OCI-LY7 (cell line): ENCODE measurements at places on chromosomes 2 and 18. TPM values are rescaled to one million over a fixed set of nuclear protein-coding genes. Genes with fewer than 3 reads are reported as not detected.

The POTEC gene
- total RNA-seq: not detected in 2 replicates

The CYBRD1 gene
- not detected in 2 replicates for total RNA-seq

GRCh38 chr2:182666674-182667314 is 49.3 kb upstream of the DNAJC10 start:
- peak; percentile 52 for DNase-seq

The TTC21B gene
- total RNA-seq: 26.2 and 31.2 TPM in 2 replicates

The CDKL4 gene
- total RNA-seq: not detected in 2 replicates

DNA sequence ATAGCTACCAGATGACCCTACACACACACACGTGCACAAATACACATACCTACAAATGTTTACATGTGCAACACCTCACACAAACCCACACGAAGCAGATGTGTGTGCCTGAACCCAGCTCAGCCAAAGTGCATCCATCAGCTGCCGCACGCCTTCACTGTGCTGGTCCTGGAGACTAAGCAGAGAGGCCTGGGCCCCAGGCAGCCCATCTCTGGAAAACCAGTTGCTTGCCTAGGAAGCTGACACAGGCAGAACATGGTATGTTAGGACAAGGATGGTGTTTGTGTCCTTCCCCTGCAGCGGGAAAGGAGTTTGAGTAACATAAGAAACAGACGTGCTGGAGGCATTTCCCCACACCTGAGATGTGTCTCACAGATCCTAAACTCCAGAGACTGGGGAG is 86.7 kb downstream of the SEPTIN10 start:
- DNase-seq: no peak
